ENCODE measurements at places on chromosomes 3 and 15.

GRCh38 chr15:84953726-84954125 is 27.9 kb upstream of the PDE8A start:
- DNase-seq, result no peak

GRCh38 chr3:62839748-62840147 is 35.5 kb downstream of the CADPS start:
- DNase-seq, result no peak

DNA sequence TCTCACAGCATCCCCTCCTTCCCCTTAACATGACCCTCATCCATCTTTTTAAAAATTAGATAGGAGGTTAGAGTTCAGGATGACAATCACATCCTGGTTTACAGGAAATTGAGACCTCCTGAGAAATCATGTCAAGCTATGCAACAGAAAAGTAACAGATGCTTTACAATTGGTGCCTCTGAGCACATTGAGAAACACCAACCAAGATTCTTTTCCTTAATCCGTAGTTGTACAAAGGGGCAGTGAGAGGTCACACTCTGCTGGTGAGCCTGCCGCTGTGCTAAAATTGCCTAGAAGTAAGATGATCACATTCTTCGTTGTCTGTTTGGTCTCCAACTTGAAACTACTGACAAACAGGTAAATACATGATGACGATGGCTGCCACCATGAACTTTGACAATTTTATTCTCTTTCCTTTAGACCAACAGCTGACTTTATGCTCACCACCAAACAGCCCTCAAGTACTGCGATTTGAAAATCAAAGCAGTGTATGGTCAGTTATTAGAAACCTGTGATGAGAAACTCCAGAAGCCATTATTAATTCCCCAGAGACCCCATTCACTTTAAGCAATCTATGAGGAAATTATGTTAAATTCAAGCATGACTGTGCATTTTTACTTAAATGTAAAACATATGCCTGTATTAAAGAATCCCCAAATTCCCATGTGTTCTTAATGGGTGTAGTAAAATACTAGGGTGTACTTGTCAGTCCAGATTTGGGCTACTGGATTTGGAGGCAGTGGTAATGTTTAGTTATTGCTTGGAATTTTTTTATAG is 210.7 kb upstream of the UBE2E1 start:
- DNase-seq, result no peak

DNA sequence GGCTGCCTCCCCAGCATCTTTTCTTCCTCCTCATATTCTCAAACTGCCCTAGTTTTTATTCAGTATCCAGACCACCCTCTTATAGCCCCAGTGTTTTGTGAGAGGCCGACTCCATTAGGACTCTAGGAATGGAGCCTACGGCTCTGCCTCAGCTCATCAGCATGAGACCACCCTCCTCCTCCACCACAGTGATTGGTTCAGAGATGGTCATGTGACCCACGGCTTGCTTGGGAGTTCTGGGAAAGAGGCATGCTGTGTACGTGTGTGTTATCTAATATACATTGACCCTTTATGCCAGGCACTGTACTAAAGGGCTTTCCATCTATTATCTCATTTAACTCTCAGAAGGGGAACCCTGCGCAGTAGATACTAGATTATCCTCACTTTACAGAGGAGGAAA is 17.8 kb upstream of the CMTM7 start:
- no peak for DNase-seq

- no peak for DNase-seq
Observed at GRCh38 chr3:24686808-24687207, 192.2 kb upstream of the THRB start.

- no peak for DNase-seq
Observed at GRCh38 chr3:197501496-197501878, 54.3 kb downstream of the BDH1 start.

- no peak for DNase-seq
Observed at GRCh38 chr3:36924744-36925521, 19.9 kb downstream of the TRANK1 start.

- no peak for DNase-seq
Observed at GRCh38 chr3:186375443-186375842, 13.4 kb upstream of the DGKG start.

GRCh38 chr15:68697711-68698690 is 119.2 kb downstream of the CORO2B start:
- no peak for DNase-seq

- no peak for DNase-seq
Observed at GRCh38 chr3:14634763-14635400, 16.7 kb upstream of the CCDC174 start.

All from psoas muscle (tissue), 8 donors.